Tibial artery (tissue), 4 donors: ENCODE measurements at places on chromosomes 1 and 21.
A peak's percentile ranks its signal among the peaks of the same experiment; 100 is the strongest.

DNA sequence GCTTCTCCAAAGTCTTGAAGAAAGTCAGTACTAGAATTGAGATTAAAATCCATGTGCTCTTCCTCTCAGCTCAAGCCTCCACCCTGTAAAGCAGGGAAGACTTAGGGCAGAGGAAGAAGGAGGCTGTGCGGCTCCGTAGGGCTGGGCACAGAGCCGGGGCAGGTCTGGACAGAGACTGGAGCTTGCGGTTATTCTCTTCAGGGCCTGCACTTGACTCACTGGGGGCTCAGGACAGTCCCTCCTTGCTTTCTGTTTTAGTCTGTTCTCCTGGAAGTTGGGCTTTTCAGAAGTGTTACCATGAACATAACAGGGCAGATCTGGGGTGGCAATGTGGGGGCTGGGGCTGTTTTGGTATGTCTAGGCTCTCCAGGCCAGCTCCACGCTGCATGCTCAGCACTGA, 21.6 kb upstream of the TRABD2B start:
- no peak for DNase-seq

DNA sequence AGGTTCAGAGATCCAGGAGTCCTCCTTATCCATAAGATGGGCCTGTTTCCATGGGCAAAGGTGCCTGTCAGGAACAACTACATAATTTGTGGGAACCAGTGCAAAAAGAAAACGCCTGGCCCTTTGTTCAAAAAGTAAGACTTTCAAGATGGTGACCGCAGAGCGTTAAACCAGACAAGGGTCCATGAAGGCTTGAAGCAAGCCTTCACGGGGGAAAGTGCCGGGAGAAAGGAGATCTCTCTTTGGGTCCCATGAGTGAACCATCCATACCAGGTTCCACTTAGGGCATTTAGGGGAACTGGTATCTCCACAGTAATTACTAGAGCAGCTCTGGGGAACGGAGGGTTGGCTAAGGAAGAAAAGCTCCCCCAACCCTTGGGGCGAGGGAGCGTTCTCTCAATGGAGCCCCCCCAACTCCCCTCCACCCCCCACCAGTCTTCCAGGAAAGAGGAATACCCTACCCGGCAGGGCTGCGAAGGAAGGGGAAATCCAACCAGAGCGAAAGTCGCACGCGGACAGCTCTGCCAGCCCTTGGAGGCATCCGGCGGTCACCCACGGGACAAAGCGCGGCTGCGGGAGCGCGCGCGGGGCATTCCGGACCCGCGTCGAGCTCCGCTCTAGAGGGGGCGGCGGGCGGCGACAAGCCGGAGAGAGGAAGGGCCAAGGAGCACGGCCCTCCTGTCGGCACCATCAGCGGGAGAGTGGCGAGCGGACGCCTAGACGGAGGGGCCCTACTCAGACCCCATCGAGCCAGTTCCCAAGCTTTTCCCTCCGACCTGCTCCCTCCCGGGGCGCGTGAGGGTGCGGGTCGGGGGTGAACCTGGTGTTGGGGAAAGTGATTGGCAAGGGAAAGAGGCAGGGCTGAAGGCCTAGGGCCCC, 687 bp upstream of the RASSF5 start:
- DNase-seq = peak; percentile 69

- no peak for DNase-seq
Measured at GRCh38 chr1:189970331-189971230, 507.1 kb downstream of the BRINP3 start.

- DNase-seq = peak; percentile 41
Measured at GRCh38 chr1:157115851-157116736, 16.5 kb upstream of the ETV3L start.

DNA sequence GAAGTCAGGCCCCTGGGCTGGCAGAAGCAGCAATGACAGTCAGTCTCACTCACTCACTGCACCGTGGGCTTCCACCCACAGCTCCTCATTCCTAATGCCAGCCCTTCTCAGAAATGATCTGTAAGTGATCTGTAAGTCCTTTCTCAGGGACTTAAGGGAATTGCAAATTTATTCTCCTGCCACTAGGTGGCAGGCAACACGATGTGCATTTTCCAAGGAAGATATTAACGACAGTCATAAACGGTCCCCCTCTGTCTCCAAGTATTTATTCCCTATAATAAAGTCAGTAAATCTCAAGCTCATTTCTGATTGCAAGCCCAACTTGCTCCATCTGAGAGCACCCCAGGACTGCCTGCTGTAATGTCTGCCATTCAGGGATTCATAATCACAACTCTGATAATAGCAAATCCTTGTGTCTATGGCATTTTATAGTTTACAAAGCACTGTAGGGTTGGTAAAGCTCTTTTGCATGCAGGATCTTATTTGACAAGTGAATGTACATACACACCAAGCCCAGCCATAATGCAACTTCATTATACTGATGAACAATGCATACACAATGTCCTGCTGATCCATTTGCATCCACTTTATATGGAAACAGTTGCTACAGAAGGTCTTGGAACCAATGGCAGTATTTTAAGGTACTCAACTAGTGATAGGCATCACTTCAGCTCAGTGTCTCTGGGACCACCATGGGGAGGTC, 380.5 kb upstream of the CAMK1G start:
- no peak for DNase-seq

DNA sequence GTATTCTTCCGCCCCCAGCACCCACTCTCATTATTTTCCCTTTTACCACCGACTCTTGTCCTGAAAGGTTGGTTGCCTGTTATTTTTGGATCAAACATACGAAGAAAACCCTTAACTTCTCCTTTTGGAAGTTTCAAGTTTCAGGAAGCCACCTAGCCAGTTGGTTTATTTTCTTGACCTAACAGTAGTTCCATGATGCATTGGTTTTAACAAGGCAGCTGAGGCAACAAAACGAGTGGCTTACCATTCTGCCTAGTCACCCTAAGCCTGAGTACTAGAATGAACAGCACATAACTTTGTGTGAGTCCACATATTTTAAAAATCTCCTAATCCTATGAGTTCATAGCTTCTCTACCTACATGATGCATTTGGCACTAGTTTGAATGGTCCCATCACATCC, 28.9 kb downstream of the OLFM3 start:
- no peak for DNase-seq

GRCh38 chr21:43211072-43211759, 42.4 kb downstream of the CRYAA start:
- no peak for DNase-seq
